ENCODE measurements at places on chromosomes 1 and 21.
A peak's percentile ranks its signal among the peaks of the same experiment; 100 is the strongest.

- DNase-seq, result no peak
Measured at GRCh38 chr1:35851132-35851869, 31.7 kb upstream of the AGO1 start.

DNA sequence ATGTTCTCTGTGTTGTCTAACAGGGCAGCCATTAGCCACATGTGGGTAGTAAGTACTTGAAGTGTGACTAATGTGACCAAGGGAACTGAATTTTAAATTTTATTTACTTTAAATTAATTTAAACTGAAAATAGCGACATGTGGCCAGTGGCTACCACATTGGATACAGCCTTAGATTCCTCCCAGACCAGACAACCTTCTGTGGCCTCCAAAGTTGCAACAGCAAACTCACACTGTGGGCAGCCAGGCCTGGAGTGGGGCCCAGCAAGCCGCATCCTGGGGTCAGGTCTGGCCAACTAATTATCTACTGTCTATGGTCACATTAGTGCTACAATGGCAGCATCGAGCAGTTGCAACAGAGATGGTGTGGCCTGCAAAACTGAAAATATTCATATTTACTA is 11.7 kb downstream of the EIF2D start:
- DNase-seq, result no peak

- no peak for DNase-seq
Measured at GRCh38 chr1:58456470-58456869, 90.1 kb downstream of the OMA1 start.

DNA sequence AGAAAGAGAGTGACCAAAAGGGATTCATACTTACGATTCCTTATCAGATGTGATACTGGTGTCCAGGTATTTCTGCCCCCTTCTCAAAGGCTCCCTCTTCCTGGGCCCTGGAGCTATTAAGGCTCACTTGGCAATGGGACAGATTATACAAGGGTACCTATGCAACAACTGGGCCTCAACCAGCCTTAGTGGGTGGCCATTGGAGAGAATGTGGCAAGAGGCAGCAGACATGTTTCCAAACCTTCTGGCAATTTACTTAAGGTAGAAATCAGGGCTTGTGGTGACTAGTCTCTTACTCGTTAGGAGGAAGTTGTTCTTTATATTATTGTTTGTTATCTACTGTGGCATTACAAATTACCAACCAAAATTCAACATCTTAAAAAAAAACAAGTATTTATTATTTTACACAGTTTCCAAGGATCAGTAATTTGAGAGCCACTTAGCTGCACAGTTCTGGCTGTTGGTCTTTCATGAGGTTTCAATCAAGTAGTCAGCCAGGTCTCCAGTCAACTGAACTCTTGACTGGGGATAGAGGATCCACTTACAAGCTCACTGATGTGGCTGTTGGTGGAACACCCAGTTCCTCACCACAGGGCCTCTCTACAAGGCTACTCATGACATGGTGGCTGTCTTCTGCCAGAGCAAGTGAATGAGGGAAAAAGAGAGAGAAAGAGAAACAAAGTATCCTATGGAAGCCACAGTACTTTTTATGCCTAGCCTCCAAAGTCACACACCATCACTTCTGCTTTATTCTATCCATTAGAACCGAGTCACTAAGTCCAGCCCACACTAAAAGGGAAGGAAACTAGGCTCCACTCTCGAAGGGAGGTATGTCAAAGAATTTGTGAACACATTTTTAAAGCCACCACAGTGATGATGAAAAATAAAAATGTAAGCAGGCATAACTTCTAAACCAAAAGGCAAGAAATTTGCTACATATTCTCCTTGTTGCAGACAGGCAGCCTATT is 10.7 kb downstream of the ZNF648 start:
- DNase-seq, result no peak

- DNase-seq, result peak; percentile 28
Measured at GRCh38 chr1:15260418-15261154, 13.6 kb downstream of the FHAD1 start.

GRCh38 chr1:214862421-214862820 is 220.1 kb upstream of the KCNK2 start:
- DNase-seq, result no peak

- no peak for DNase-seq
Measured at GRCh38 chr21:45305836-45306235, 18.1 kb upstream of the POFUT2 start.

DNA sequence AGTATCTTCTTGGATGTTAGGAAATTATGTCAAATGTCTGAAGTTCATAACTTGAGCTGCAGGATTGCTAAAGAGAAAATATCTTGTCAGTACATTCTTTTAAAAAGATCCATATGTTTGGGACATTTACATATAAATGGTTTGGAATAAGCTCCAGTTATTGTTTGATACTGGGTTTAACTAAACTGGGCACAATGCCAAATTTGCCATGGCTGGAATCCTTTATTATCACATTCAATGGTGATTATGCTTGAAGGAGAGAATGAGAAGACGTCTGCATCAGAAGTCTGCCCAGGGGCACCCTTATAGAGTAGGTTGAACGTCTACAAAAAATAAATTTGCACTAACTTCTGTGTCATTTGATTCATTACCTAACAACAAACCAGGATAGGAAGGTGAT is 652.5 kb downstream of the AMY1C start:
- no peak for DNase-seq

- DNase-seq, result no peak
Measured at GRCh38 chr1:55535724-55536544, 320.8 kb upstream of the USP24 start.

GRCh38 chr1:17281775-17282181 is 26.2 kb upstream of the PADI4 start:
- DNase-seq, result no peak

GRCh38 chr1:70468180-70468579 is 57.1 kb downstream of the CTH start:
- no peak for DNase-seq

DNA sequence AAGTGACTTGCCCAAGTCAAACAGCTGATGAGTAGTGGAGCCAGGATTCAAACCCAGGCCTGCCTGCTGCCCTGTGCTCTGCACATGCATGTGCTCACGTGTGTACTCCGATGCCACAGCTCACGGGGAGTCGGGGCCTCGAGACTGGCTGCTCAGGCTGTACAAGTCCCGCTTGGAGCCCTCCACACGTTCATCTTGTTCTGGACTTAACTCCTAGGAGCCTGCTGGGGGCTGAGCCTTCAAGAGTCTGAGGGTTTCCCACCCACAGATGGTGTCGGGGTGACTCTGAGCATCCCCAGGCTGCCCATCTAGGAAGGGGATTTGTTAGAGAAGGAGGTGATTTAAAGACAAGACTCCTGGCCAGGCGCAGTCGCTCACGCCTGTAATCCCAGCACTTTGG is 35.7 kb upstream of the KDM4A start:
- no peak for DNase-seq

- no peak for DNase-seq
Measured at GRCh38 chr1:51330331-51331201, at the start of gene TTC39A. TTC39A (minus strand) TSS chr1:51330562; CDS start chr1:51330477, 85 bp downstream.

DNA sequence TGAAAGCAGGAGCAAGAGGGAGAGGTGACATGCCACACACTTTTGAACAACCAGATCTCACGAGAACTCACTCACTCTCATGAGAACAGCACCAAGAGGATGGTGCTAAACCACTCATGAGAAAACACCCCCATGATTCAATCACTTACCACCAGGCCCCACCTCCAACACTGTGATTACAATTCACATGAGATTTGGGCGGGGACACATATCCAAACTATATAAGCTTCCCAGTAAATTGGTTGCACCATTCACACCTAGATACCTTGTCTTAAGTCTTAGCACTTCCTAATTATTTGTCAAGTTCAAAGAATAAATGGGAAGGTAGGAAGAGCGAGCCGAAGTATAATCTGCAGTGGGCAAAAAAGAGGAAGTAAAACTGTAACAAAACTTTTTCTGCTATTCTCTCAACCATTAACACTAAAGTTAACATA is 34.3 kb downstream of the AMY1C start:
- DNase-seq, result no peak

DNA sequence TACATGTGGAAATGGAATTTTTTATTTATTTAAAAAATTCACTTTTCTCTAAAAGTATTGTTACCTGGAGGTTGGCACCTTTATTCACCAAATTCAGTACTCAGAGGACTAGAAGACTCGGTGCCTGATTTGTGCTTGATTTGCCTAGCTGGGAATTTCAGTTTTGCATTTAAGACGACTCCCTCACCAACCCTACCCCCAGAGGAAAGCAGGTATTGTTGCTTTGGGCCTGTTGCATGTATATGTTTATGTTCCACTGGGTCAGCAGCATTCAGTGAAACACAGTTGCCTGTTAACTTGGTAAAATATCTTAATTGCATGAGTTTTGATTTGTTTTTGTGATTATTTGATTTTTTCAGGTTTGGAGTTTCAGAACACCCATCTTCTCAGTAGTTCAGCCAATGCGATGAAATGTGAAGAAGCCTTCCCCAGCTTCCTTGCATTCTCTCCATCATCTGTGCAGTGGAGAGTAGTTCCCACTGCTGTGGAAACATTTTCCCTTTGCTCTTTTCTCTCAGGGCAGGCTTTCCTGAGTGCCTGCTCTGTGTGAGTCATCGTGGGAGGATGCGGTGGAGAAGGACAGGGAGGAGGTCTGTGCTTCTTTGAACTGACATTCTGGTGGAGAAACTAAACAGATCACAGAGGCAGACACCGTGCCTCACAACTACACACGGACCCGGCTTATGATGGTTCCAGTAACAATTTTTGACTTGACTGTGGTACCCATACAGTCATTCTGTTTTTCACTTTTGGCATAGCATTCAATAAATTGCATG is 6.4 kb downstream of the ADARB1 start:
- DNase-seq, result no peak

GRCh38 chr21:45330851-45331261 is 43.2 kb upstream of the POFUT2 start:
- no peak for DNase-seq

DNA sequence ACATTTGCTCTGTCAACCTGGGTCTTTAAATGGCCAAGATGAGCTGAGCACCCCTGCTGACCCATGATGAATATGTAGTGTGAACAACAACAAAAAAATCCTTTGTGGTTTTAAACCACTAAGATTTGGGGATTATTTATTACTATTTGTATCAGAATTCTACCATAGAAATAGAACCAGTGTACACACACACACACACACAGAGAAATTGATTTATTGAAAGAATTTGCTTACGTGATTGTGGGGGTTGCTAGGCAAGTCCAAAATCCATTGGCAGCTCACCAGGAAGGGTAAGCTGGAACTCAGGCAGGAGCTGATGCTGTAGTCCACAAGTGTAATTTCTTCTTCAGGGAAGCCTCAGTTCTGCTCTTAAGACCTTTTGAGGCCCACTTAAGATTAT is 82.5 kb upstream of the MAP1LC3C start:
- DNase-seq, result no peak

- no peak for DNase-seq
Measured at GRCh38 chr1:244552336-244552735, 91.3 kb downstream of the CATSPERE start.

DNA sequence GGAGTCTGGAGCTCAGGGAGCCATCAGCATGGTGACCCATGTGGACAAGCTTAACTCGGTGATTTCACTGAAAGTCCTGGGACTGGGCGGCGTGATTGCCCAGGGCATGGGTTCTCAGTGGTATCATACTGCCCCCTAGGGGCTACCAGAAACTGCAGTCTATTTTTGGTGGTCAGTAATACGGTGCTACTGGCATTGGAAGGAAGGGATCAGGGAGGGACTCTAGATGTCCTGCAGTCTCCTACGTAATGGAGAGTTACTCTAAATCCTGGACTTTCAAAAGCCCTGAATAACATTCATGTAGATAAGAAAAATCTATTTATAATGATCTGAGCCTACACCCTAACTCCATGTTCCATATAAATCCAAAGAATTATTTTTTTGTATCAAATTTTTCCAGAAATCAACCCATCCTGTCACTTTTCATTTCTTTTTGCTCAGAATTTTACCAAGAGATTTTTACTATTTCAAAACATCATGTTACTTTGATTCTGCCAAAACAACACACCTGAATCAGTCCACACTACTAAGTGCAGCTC is 37.3 kb downstream of the PABPC4 start:
- peak; percentile 54 for DNase-seq

DNA sequence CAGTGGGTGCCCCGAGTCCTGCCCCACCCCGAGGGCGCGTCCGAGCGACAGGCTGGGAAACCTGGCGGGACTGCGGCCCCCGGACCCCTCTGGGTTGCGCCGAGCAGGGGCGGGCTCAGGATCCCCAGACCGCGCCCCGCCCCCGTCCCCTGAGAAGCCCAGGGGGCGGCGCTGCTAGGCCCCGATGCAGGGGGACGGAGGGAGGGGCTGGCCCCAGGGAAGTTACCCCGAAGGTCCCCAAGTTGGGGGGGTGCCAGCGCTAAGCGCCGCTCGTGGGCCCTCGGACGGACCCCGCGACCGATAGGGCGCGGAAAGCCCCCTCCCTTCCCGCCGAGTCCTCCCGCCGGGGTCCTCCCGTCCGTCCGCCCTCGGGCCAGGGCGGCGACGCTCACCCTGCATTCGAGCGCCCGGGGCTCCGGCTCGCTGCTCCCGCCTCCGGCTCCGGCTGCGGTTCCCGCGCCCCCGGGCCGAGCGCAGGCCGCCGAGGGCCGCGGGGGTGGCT is 414 bp downstream of the GPR153 start:
- no peak for DNase-seq

Measured in NT2/D1 (cell line).